ENCODE measurements at places on chromosomes 7 and 10.

GRCh38 chr10:33441561-33441960 is 107.1 kb upstream of the NRP1 start:
- DNase-seq: no peak

DNA sequence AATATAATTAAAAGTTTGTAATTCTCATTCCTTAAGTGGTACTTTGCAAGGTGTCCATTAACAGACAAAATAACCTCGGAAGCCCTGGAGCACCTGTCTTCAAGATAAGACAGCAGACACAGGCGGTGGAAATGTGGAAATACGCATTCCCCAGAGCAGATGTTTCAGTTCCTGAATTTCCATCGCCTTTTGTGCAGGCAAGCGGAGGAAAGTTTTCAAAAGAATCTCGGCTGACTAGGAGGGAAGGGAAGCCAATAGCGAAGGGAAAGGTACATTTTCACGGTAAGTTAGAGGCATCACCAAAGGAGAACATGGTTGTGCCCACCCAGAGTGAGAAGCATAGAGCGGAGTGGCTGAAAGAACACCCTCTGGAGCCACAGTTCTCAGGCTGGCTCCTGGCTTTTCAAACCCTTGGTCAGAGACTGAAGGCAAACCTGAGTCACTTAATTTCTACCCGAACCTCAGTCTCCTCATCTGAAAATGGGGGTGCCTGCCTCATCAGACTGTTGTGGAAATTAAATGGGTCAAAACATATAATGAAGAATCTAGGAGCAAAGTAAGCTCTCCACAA is 13.6 kb downstream of the CPA1 start:
- DNase-seq: no peak

GRCh38 chr7:155371884-155372781 is 74.5 kb downstream of the INSIG1 start:
- no peak for DNase-seq

DNA sequence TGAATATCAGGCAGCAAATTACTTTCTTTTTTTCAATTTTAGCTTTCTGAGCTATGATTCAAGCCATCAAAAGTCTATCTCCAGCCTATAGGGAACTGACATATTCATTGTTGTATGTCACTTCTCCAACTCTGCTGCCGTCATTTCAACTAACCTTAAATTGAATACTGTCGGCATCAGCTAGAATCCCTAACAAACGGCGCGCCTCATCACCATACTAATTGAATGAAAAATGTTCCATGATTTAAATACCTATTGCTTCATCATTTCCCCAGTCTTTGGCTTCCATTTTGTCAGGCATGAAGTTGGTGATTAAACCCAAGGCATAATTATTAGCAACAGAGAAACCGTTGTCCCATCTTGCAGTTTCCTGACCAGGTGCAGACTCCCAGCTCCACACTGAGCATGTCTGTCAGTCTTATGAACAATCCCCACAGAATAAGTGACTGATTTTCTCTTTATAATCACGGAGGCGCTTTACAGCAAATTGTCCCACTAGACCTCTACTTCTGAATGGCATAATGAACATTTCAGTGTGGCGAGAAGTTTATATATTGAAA is 83.5 kb upstream of the NPY start:
- no peak for DNase-seq

GRCh38 chr10:11861341-11861740 is 38.2 kb downstream of the PROSER2 start:
- DNase-seq: no peak

GRCh38 chr7:28272461-28272877 is 91.9 kb upstream of the JAZF1 start:
- DNase-seq: no peak

DNA sequence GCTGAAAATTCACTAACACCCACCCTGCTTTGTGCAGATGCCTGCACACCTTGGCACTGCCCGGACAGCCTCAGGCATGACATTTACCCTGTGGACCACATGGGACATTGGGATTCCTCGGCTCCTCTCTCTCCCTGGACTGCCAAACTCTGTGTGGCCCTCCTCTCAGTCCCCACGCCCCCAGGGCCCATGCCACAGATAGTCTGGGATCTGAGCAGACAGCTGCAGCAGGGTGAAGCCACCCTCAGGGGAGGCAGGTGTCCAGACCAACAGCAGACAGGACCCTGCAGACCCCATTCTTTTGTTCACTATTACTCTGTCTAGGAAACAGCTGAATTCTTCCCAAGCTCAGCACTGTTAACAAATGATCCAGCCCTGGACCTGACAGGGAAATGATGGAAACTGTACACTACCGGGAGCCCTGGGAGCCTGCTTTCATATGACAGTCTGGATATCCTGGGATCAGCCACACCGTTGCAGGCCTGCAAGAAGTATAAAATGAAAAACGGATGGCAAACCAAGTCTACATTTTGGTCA is 83.4 kb downstream of the VOPP1 start:
- no peak for DNase-seq

DNA sequence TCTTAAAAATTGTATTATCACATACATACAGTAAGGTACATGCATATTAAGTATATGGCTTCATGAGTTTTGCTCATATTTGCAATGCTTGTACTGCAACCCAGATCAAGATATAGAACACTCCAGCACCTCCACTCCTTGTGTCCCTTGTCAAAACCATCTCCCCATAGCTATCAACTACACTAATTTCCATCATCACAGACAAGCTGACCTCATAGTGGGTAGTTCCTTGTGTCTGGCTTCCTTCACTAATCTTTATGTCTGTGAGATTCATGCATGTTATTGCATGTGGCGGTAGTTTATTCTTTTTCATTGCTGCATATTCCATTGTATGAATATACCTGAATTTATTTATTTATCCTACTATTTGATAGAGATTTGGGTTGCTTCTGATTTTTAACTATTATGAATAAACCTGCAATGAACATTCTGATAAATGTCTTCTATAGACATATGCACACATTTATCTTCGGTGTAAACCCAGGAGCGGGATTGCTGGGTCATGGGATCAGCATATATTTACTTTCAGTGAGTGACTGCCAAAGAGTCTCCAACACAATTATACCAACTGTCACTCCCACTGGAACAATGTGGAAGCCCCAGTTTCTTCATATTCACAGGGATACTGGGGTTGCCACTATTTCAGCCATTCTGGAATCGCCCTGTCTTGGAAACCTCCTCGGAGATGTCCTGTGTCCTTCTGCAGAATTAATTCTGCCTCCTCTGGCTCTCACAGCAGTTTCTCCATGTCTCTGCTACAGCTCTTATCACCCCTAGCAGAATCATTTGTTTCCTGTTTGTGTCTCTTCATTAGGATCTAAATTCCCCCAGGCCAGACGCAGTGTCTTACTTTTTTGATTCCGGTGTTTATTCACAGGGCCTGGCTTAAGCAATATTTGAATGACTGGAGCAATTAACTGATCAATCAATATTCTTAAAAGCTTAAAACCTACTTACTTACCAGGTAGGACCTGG is 14.7 kb upstream of the ADAM12 start:
- no peak for DNase-seq

- no peak for DNase-seq
These were observed 10.8 kb downstream of the ICA1 start for GRCh38 chr7:8251195-8251594.

DNA sequence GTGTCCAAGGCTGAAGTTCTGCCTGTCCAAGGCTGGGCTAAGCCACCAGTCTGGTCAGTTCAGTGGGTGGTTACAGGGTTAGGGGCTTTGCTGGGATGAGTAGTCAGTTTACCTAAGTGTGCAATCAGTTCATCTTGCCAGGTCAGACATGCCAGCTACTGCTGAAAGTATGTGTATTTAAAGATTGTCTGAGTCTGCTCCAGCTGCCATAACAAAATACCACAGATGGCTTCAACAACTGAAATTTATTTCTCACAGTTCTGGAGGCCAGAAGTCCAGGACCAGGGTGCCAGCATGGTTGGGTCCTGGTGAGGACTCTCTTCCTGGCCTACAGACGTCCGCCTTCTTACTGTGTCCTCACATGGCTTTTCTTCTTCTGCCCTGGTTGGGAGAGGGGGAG is 52.4 kb upstream of the TNS3 start:
- DNase-seq: no peak

DNA sequence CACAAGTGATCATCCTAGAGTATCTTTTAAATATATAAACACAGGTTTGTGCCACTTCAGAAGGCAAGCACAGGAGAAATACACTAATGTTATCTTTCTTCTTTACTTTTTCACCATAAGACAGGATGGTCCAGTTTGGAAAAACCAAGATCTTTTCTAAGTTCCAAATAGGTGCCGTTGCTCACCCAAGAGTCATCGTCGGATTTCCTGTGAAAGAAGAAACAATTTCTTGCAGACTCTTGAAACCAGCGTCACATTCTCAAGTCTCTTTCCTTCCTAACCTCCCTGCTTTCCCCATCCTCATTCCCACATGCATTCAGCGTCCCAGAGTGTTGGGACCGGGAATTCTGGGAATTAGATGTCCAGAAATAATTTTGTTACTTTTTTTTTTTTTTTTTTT is 42.8 kb upstream of the GSDME start:
- no peak for DNase-seq

DNA sequence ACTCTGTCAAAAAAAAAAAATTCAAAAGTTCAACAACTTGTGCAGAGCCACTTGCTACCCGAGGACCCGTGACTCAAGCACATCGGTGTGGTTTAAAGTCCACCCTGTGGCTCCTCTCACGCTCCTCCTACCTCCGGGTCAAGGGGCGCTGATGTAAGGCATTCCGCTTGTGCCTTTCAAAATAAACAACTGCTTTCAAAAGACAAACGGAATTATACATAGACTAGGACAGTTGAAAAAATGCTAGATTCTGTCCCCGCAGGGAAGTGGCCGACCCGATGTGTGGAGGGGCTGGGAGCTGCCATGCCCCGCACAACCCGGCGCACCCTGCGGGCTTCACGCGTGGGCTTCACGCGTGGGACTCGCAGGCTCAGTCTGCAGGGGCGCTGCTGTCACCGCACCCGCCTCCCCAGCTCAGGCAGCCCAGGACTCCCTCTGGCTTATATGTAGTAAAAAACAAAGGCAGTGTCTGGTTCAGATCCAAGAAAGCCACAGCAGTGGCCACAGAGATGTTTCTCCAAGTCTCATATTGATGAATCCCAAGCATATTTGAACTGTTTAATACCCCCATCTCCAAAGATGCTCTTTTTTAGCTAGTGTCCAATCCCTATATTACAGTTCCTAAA is 239.7 kb upstream of the INHBA start:
- DNase-seq: no peak

DNA sequence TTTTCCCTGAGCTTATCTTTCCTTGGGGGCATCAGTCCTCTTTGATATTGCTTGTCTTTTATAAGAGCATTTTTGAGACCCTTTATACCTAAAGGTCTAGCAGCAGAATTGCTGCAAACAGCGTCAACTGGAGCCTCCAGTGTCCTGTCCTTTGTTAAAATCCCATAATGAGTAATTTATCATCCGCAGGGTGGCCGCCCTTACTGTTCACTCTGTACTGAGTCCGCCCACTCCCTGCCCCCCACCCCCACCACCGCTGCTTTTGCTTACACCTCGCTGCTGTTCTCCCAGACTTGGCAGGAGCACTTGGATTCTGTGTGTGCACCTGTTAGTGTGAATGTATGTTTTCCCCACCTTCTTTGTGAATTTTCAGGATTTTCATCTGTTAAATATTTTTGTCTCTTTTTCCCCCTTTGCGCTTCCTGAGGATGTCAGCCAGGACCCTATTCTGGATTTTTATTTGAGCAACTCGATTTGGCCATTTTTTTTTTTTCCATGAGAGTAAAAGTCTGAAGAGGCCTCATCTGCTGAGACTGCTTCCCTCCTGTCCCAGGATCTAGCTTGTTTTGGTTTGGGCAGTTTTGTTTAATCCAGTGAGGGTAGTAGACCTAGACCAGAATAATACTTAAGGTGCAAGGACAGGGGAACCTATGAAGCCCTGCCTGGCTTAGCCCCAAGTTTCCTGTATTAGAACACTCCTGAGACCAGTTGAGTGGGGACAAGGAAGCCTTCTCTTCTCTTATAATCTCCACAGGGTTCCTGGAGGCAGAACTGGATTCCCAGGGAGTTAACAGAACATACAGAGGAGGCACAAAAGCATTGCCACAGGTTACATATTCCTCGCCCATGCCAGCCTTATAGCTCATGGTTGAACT is 8.2 kb downstream of the AGFG2 start:
- no peak for DNase-seq

DNA sequence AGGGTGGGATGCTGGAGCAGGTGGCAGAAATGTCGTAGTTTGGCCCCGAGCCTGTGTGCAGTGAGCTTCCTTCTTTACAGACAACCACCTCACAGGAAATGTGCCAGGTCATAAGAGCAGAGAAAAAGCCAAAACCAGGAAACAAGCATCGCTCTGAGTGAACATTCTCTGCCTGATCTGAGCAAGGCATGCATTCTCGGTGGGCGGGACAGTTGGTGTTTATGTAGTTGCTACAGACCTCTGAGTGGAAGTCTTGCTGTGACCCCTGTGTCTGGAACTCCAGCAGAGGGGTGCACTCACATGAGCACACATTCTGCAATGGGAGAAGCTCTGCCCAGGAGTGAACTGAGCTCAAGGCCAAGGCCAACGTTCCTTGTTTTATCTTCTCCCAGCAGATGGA is 230.1 kb downstream of the TCERG1L start:
- no peak for DNase-seq

DNA sequence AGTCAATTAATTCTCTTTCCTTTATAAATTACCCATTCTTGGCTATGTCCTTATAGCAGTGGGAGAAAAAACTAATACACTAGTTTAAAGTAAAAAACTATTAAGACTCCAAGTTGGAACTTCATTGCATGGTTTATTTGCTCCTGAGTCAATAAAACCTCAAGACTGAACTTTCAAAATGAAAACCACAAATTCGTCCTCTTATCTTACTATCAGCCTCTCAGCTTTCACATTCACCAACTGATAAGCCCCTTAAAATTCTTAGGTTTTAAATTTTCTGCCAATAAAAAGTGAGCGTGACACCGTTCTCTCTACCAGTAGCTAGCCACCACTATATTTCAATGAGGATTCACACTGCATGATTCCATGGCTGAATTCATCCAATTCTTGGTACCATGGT is 346.4 kb upstream of the NPSR1 start:
- no peak for DNase-seq

GRCh38 chr10:14580671-14581332 is 193.9 kb downstream of the FAM107B start:
- DNase-seq: no peak

- no peak for DNase-seq
These were observed 39.0 kb downstream of the AP5Z1 start for GRCh38 chr7:4814433-4814832.

GRCh38 chr10:124308811-124309210 is 109.9 kb downstream of the OAT start:
- DNase-seq: no peak

DNA sequence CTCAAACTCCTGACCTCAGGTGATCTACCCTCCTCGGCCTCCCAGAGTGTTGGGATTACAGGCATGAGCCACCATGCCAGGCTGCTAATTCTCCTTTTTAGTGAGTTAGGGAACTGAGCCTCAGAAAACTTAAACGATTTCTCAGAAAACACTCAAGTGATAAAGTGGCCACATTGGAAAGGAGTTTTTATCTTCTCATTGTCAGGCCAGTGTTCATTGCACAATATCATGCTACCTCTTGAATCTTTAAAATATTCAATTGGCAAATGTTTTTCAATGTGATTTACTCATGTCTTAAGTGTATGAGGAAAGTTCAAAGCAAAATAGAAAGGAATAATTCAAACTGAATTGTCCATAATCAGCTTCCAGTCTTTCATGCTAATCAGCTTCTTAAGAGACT is 80.7 kb downstream of the ITGB8 start:
- no peak for DNase-seq

- DNase-seq: no peak
These were observed 145.1 kb downstream of the SEMA3D start for GRCh38 chr7:85041605-85042216.
